T-helper 17 cell (primary cell): ENCODE measurements at places on chromosomes 6 and 20.

DNA sequence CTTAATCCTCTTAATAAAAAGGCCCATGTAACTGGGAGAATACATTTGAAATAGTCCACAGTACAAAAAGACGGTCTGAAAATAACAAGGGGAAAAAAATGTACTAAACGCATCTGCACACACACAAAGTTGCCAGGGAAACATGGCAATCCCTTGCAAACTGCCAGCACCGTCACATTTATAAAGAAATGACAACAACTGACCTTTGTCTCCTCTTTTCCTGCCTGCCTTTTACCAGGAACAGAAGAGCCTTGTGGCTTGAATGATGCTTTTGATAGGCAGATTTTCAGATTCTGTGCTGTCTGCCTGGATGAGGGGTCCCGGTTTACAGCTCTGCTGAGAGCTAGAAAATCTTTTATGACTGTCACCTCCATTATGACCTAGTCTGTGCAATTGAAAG lies 308.6 kb upstream of the ZFP64 start:
- DNase-seq, result no peak

DNA sequence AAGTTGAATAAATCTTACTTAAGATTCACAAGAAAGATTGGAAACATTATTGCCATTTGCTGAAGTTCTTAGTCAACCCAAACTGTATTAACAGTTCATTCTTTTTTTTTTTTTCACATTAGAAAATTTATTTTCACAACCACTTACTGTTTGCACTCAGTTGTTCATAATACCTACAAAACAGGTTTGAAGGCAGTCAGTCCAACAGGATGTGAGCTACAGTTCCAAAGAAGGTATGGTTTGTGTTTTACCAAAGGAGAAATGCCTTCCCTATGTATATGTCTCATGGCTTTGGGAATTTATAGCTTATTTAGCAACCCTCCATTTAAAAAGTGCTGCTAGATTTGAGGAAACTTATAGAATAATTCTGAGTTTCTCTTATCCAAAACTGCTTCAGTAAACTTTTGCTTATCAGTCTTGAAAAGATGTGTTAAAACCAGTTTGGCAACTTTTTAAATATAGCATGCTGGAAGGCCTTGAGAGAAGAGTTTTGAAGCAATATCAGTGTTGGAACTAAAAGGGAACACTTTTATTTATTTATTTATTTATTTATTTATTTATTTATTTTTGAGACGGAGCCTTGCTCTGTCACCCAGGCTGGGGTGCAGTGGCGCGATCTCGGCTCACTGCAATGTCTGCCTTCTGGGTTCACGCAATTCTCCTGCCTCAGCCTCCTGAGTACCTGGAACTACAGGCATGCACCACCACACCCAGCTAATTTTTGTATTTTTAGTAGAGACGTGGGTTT lies 46.8 kb upstream of the RREB1 start:
- no peak for DNase-seq

GRCh38 chr20:37867289-37868195 lies 35.4 kb upstream of the VSTM2L start:
- no peak for DNase-seq

- no peak for DNase-seq
These were observed 4.2 kb upstream of the TFAP2A start for GRCh38 chr6:10418862-10419748.

DNA sequence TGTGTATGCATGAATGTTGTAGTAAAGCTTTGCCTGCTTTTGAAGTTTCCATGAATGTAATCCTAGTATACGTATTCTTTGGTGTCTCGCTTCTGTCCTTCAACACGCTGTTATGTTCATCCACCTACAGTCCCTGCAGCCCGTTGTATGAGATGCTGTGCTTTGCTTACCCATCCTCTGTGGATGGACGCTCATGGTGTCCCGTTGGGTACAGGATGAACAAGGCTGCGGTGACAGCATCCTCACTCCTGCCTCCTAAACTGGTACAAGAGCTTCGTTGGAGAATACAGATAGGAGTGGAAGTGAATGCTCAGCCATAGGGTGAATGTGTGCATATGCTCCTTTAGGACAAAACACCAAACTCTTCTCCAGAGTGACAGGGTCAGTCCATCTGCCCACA lies 366.2 kb downstream of the ZFAND3 start:
- no peak for DNase-seq

DNA sequence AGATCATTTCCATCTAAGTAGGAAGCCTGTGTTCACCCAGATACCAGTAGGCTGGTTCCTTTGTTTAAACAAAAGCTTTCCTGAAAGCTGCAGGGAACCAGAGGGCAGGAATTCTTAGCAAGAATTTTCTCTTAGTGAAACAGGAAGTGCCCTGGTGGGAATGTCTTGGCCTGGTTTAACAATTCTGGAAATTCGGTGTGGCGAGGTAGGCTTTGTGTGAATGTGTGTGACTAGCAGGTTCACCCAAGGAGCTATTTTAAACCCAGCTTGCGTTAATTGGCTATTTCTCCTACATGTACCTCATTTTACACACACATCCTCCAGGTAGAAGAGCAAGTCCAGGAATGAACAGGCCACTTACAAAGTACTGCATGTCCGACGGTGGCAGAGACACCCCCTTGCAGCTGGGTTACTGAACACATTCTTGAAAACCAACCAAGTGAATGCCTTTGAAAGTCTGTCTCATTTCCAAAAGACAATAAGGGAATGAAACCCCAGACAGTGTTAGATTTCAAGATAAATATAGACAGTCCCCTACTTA lies 64.6 kb downstream of the GFOD1 start:
- DNase-seq, result no peak

GRCh38 chr6:95518630-95519227 lies 58.6 kb upstream of the MANEA start:
- no peak for DNase-seq

GRCh38 chr6:40135491-40136072 lies 201.3 kb upstream of the MOCS1 start:
- DNase-seq, result no peak

GRCh38 chr6:159620947-159621346 lies 72.1 kb downstream of the SOD2 start:
- no peak for DNase-seq

DNA sequence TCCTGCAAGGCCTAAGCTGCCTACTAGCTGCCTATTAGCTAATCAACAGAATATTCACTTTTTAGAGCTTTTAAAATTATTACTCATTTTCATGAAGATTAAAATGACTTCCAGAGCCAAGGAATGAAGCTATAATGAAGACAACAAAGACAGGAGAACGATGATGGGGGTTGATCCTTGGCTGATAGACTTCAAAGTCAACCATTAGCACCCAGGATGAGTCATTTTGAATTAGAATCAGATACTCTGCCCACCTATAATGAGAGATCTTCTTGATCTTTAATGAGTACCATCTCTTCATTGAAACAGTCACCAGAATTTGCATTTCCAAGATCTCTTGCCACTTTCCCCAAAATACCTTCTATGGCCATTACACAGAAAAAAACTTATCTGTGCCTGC lies 56.7 kb upstream of the CDYL start:
- no peak for DNase-seq

- DNase-seq, result no peak
These were observed 11.8 kb upstream of the HBS1L start for GRCh38 chr6:135066397-135066796.

DNA sequence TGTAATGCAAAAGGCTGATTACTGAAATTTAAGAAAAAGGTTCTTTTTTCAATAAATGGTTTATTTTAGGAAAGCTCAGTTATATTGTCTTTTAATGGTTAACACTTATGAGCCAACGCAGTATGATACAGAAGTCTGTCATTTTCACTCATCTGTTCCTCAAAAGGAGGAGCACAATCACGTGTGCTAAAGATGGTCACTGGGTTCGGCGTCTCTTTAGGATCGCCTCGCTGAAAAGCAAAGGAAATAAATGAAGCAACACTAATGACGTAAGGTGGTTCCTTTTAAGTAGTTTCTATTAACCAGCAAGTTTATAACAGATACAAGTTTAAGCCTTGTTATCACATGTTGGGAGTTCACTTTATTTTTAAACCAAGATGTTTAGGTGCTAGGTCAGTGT lies 125.7 kb downstream of the MAP3K4 start:
- no peak for DNase-seq

DNA sequence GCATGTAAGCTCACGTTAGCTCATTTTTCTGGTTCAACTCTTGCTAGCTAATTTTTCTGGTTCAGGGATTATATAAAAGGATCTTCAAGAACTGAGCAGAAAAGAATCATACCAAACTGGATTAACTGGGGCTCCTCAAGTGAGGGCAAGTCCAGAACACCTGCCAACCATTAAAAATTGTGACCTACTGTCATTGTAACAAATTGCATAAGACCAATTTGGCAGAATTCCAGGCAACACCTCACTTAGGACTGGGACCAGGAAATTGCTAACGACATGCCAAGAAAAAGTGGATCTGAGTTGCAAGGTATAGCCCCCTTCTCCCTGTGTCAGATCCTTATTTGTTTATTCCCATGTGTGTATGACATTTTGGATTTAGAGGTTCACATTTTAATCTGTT lies 216.6 kb downstream of the HIVEP2 start:
- DNase-seq, result no peak

DNA sequence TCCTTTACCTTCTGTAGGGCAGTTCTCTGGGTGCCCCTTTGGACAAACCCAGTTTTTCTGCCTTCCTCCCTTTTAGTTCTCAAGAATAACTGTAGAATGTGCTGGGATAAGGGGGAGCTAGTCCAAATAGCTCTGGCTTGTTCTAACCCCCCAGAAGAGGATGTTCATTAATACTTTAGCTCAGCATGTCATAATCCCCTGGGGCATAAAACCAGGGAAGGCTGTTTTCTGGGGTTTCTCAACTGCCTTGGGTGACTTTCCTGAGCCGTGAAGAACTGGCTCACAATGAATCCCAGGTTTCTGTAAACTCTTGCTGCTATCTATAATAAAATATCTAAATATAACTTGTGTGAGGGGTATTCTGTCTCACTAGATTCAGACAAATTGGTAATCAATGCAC lies 44.5 kb upstream of the RNF217 start:
- no peak for DNase-seq

GRCh38 chr6:47144306-47144705 lies 102.2 kb upstream of the ADGRF1 start:
- no peak for DNase-seq

GRCh38 chr6:113381959-113382358 lies 475.2 kb upstream of the MARCKS start:
- DNase-seq, result no peak

DNA sequence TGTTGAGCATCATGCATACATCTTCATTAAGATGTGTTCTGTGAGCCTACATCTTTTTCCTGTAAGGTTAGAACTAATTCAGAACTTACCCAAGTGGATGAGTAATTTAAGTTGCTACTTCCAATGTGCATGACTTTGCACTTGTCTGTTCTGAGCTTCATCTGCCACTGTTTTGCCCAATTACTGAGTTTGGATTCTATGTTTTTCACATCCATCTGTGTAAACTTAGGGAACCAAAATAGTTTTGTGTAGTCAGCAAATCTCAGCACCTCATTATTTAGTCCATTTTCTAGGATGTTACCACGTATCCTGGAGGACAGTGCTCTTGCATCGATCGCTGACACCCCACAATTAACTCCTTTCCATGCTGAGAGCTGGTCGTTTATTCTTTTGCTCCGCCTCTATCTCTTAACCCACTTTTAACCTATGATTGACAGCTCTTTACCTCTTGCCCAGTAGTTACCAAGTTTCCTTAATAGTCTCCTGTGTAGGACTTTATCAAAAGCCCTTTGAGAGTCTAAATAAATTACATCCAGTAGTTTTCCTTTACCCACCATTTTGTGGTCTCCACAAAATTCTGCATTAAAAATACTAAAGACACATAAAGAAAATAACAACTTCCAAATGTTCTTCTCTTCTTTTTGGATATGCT lies 44.2 kb upstream of the CITED2 start:
- DNase-seq, result no peak

GRCh38 chr6:157093536-157093935 lies 229.8 kb downstream of the TMEM242 start:
- DNase-seq, result no peak

GRCh38 chr6:116280161-116280932 lies 617 bp upstream of the TSPYL1 start:
- DNase-seq, result no peak

GRCh38 chr6:45783716-45784115 lies 231.9 kb downstream of the CLIC5 start:
- DNase-seq, result no peak

DNA sequence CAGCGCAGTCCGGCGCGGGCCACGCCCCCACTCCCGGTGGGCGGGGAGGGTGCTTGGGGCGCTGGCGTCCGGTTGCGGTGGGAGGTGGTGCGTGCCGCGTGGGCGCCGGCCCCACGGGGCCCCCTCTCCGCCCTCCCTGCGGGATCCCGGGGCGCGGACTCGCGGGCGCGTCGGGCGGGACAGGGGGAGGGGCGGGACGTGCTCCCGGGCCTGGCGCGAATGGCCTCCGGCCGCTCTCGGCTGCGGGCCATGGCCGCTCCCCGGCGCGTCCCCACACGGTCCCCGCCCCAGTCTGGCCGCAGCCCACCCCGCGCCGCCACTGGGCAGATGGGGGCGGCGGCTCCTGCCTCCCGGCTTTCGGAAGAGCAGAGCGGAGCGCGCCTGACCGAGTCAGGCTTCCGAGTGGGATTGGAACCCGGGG lies 771 bp upstream of the PPP1R3G start:
- DNase-seq, result no peak

GRCh38 chr20:50987493-50988210 lies 29.0 kb downstream of the MOCS3 start:
- DNase-seq, result peak; percentile 54

DNA sequence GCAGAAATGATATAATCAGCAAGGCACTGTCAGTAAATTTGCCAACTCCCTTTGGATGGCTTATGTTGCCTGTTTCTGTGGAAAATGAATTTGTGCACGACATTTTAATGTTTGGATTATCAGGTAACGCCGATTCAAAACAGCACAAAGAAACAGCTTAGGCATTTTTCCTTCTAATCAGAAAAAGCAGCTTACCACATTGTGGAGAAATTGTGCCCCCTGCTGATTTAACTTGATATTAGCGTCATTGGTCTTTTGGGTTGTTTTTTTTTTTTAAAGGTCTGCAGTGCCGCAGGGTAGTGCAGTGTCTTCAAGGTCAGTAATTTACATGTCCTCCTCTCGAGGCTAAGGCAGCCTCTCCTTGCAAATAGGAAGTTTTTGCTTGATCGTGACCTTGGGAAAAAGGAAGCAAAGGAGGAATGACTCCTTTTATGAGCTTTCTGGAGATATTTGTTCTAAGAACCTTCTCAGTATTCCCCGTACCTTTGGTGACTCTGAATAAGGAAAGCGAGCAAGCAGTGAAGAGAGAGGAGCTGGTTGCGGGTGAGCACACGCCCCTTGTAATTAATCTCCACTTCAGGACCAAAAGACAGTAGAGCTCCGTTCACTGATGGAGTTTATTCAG lies 79.1 kb downstream of the ELOVL4 start:
- DNase-seq, result no peak

GRCh38 chr6:132790450-132790849 lies 8.0 kb downstream of the SLC18B1 start:
- no peak for DNase-seq

GRCh38 chr6:97919631-97920030 lies 636.6 kb upstream of the MMS22L start:
- DNase-seq, result no peak

GRCh38 chr20:56985066-56985685 lies 281.3 kb downstream of the BMP7 start:
- no peak for DNase-seq

- no peak for DNase-seq
These were observed 24.6 kb upstream of the C20orf204 start for GRCh38 chr20:64011366-64011779.
